ENCODE measurements at places on chromosomes 3 and 15.

DNA sequence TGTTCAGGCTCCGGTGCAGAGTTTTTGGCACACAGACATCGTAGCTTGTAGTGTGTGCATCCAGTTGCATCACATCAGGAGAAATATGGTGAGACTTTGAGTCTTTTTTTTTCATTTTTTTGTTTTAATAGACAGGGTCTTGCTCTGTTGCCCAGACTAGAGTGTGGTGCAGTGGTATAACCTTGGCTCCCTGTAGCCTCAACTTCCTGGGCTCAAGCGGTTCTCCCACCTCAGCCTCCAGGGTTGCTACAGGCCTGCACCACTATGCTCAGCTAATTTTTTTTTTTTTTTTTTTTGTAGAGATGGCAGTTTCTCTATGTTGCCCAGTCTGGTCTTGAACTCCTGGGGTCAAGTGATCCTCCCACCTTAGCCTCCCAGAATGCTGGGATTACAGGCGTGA is 51.1 kb upstream of the TEX264 start:
- no peak for DNase-seq

DNA sequence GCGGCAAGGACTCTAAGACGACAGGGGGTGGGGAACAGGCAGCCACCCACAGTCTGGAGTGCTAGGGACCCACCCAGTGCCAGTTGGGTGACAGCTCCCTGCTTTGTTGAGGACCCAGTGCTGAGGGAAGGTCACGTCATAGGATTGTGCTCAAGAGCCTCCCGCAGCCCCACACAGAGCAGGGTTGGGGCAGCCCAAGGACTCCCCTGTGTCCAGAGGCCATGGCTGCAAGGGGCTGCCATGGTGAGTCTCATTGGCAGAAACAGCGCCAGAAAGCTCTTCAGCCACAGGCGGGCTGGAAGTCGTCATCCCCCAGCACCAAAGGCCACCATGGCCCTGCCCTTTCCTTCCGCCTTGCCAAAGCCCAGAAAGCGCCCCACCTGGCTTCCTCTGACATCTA is 37.0 kb upstream of the PLXNA1 start:
- DNase-seq = no peak

- no peak for DNase-seq
These were observed 1.3 kb downstream of the FRMD5 start for GRCh38 chr15:44193651-44194322.

DNA sequence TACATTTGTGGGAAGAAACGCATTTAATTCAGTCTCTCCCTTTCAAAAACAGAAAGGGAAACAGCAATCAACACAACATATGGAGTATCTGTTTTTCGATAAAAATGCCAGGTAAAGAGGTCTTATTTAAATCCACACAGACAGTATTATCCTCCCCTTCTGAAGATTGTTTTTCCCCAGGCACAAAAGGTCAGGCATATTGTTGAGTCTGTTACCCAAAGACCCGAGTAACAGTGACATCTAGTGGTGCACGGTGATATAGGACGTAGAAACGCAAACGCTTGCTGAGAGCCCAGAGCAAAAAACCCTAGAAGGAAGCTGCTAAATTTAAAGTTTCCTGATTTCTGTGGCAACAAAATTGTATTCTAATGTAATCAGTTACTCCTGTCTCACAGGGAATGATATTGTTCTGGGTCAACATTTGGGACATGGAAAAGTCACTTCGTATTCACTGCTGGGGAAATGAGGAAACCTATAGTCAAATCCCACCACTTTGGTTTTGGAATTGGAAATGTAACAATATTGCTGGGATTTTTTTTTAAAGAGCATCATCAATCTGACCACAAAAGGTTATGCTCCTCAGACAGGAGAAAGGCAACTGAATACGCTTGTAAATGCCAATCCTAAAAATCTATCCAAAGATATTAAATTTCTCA is 312.7 kb upstream of the CCDC54 start:
- DNase-seq = no peak

DNA sequence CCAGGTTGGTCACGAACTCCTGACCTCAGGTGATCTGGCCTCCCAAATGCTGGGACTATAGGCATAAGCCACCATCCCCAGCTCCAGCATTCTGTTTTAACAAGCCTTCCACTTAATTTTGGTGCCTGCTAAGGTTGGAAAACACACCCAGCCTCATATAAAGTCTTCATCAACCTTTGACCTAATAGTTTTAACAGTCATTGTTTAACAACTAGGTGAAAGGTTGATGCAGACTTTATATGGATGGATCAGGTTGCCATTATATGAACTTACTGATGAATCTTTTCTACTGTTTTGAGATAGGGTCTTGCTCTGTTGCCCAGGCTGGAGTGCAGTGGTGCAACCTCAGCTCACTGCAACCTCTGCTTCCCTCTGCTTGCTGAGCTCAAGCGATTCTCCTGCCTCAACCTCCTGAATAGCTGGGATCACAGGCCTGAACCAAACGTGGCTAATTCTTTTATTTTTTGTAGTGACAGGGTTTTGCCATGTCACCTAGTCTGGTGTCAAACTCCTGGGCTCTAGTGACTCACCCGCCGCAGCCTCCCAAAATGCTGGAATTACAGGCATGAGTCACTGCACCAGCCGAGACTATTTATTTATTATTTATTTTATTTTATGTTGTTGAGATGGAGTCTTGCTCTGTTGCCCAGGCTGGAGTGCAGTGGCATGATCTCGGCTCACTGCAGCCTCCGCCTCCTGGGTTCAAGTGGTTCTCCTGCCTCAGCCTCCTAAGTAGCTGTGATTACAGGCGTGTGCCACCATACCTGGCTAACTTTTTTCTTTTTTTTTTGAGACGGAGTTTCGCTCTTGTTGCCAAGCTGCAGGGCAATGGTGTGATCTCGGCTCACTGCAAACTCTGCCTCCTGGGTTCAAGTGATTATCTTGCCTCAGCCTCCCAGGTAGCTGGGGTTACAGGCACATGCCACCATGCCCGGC is 3.1 kb upstream of the RPAP1 start:
- no peak for DNase-seq

DNA sequence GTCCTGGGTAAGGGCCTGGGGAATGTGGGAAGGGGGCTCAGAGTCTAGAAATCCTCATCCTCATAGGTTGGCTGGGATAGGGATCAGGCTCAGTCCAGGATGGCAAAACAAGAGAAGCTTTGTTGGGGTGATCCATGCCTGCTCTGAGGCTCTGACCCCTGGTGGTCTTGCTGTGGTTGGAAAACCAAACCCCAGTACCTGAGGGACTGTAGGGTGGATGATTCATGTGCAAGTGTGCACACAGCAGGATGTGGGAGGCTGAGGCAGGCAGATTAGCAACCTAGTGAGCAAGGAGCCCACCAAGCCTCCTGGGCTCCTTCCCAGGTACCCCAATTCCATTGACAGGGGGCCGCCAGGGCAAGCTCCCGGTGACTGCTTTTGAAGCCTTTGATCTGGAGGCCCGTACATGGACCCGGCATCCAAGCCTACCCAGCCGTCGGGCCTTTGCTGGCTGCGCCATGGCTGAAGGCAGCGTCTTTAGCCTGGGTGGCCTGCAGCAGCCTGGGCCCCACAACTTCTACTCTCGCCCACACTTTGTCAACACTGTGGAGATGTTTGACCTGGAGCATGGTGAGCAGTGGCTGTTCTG is 3.1 kb downstream of the KLHDC8B start:
- DNase-seq = no peak

DNA sequence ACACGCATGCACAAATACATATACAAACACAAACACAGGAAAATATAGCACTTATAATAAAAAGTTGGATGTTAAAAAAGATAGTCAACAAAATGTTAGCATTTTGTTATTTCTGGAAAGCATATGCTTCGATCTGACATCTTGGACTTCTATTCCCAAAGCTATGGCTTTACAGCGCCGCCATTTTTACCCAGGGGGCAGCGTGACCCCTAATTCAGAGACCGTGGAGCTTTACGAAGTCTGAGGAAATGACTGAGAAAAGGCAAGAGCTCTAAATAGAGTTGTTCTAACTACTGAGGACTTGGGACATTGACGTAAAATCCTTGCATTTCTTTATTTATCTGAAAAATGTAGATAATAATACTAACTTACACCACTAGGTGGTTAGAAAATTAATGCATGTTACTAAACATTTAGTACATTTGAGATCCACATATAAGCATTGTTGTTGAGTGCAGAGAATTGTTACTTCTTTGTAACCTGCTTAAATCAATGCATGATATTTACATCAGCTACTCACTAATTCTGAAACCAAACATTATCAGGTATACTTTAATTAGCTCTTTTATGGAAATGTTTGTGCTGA is 155.4 kb downstream of the TP63 start:
- no peak for DNase-seq

- DNase-seq = no peak
These were observed 98.2 kb downstream of the OSBPL10 start for GRCh38 chr3:31882895-31883294.

DNA sequence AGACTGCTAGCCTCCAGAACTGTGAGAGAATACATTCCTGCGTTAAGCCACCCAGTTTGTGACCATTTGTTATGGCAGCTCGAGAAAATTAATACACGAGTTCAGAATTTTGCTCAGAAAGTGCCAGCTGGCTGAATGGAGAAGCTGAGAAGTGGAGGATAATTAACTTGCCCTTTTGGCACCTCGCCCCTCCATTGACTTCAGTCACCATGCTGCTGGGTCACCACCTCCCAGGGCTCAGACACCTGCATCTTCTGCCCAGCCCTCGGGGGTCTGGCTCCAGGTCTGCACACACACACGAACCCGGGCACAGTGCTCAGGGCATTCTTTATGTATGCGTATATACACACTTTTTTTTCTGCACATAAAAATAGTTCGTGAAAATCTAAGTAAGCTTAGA is 32.0 kb downstream of the AMOTL2 start:
- no peak for DNase-seq

DNA sequence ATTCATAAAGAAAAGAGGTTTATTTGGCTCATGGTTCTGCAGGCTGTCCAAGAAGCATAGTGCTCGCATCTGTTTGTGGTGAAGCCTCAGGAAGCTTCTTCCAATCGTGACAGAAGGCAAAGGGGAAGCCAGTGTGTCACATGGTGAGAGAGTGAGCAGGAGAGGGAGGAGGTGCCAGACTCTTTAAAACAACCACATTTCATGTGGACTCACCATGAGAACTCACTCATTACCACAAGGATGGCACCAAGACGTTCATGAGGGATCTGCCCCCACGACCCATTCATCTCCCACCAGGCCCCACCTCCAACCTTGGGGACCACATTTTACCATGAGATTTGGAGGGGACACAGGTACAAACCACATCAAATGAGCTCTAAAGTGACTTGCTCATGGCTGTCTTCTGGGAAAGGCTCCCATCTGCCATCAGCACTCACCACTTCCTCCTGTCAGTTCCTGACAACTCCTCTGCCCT is 327.3 kb upstream of the TLE3 start:
- DNase-seq = no peak
